ENCODE measurements at places on chromosomes 3 and 15.
A peak's percentile ranks its signal among the peaks of the same experiment; 100 is the strongest.

- DNase-seq, result no peak
Measured at GRCh38 chr3:120855665-120856437, 52.2 kb upstream of the STXBP5L start.

DNA sequence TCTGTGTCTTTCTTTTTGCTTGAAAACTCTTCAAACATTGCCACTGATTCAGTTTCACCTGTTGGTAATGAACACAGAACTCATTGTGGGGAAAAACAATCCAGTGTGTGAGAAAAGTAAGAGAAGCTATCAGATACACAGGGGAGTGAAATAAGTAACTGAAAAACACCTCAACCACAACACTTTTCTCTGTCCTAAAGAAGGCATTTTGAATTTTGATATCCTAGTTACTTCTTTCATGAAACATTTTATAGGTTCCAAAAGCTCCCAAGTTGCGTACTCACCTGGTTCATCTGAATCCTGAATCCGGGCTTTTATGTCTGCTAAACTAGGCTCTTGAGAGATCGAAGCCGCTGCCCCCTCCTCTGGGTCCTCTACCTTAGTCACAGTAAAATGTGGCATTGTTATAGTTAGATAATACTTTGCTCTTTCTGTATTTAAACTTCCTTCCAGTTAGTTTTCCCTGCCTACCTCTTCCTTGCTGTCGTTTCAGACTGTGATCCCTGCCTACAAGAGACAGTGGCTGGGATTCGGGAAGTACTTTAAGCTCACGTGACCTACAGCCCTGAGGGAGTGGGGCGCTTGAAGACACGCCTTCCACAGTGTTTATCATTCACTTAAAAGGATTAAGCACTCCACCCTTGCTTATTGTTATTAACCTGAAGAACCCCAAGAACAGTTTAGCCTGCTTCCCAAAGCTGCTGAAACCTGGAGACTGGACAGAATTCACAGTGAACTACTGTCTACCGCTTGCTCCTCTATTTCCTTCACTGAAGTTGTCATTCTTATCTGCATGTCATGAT lies 19.1 kb downstream of the SLC12A6 start:
- DNase-seq, result peak; percentile 31

DNA sequence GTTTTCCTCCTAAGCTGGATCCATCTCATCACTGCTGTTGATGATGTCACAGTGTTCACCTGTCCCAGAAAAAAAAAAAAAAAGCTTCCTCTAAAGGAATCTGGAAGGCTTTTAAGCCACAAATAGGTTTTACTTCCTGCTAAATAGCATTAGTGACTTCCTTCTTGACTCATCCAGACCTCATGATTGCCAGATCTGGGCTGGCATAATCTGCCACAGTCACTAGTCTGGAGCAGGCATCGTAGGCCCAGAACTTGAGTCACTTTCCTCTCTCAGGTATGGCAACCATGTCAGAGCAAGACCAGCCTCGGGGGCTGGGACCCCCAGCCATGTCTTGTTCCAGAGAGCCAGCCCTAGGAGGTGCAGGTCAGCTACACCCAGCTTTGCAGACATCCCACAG lies 266.5 kb upstream of the CADM2 start:
- DNase-seq, result no peak

GRCh38 chr15:97959724-97960363 lies 659 bp upstream of the ARRDC4 start:
- no peak for DNase-seq

GRCh38 chr3:161957467-161957866 lies 460.9 kb downstream of the OTOL1 start:
- no peak for DNase-seq

GRCh38 chr3:126338790-126339288 lies 18.4 kb downstream of the KLF15 start:
- DNase-seq, result no peak

All from NCI-H1436 (cell line).